ENCODE measurements at places on chromosomes 12 and 14. TPM values are rescaled to one million over a fixed set of nuclear protein-coding genes. Genes with fewer than 3 reads are reported as not detected.

The CACNA1C gene
- 1.6 TPM for polyA plus RNA-seq

The HCAR2 gene
- not detected for polyA plus RNA-seq

The B4GALNT1 gene
- 42.2 TPM for polyA plus RNA-seq

The C3AR1 gene
- polyA plus RNA-seq = 4.1 TPM

The PYM1 gene
- 26.6 TPM for polyA plus RNA-seq

The PZP gene
- not detected for polyA plus RNA-seq

The TAS2R50 gene
- polyA plus RNA-seq = not detected

The PMCH gene
- polyA plus RNA-seq = not detected

The DLK1 gene
- 233 TPM for polyA plus RNA-seq

The MYF6 gene
- polyA plus RNA-seq = not detected

The OR6C2 gene
- polyA plus RNA-seq = not detected

The C12orf50 gene
- polyA plus RNA-seq = not detected

The PMEL gene
- 1.5 TPM for polyA plus RNA-seq

The TRIM9 gene
- 51.7 TPM for polyA plus RNA-seq

The KCNC2 gene
- 3.5 TPM for polyA plus RNA-seq

The TCL1A gene
- not detected for polyA plus RNA-seq

The AGAP2 gene
- polyA plus RNA-seq = 37.8 TPM

The UTP20 gene
- 2.9 TPM for polyA plus RNA-seq

The TROAP gene
- 49.2 TPM for polyA plus RNA-seq

The PAPOLA gene
- 74.0 TPM for polyA plus RNA-seq

The IL26 gene
- not detected for polyA plus RNA-seq

The KRT6A gene
- polyA plus RNA-seq = not detected

The EMP1 gene
- 11.7 TPM for polyA plus RNA-seq

The PFKM gene
- polyA plus RNA-seq = 51.4 TPM

The KCNH3 gene
- polyA plus RNA-seq = 30.6 TPM

The TMPRSS12 gene
- not detected for polyA plus RNA-seq

The BMAL2 gene
- polyA plus RNA-seq = 4.1 TPM

The C1S gene
- 8.6 TPM for polyA plus RNA-seq

The BEST3 gene
- 5.9 TPM for polyA plus RNA-seq

The HSPB8 gene
- 70.7 TPM for polyA plus RNA-seq

The ARID2 gene
- polyA plus RNA-seq = 8.6 TPM

The LRRIQ1 gene
- 0.20 TPM for polyA plus RNA-seq

The NR1H4 gene
- polyA plus RNA-seq = not detected

The LRRK2 gene
- polyA plus RNA-seq = 0.76 TPM

The PTGER2 gene
- not detected for polyA plus RNA-seq

The SERPINA3 gene
- polyA plus RNA-seq = 97.5 TPM

The NKX2-8 gene
- 5.3 TPM for polyA plus RNA-seq

The CCDC88C gene
- 40.2 TPM for polyA plus RNA-seq

The AMHR2 gene
- polyA plus RNA-seq = not detected

The CLEC1B gene
- not detected for polyA plus RNA-seq

The HOXC6 gene
- polyA plus RNA-seq = not detected

The SIX1 gene
- polyA plus RNA-seq = 68.4 TPM

The P3H3 gene
- polyA plus RNA-seq = 14.5 TPM
